ENCODE measurements at places on chromosomes 1 and 21.
A peak's percentile ranks its signal among the peaks of the same experiment; 100 is the strongest.

DNA sequence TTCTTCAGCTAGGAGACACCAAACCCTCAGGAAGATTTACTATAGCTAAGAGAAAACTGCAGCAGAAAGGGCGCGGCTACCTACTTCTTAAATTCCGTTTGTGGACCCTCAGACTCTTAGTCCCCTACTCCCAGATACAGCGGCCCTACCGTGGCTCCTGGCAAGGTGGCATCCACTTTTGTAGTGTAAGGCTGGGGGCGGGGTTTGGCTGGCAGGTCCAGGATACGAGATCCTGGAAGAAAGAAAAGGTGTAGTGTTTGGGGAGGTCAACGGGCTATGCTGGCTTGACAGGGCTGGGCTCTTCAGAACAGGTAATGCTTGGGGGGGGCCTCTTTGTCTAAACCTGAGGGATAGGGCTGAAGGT is 280 bp downstream of the CREB3L4 start:
- DNase-seq, result no peak

DNA sequence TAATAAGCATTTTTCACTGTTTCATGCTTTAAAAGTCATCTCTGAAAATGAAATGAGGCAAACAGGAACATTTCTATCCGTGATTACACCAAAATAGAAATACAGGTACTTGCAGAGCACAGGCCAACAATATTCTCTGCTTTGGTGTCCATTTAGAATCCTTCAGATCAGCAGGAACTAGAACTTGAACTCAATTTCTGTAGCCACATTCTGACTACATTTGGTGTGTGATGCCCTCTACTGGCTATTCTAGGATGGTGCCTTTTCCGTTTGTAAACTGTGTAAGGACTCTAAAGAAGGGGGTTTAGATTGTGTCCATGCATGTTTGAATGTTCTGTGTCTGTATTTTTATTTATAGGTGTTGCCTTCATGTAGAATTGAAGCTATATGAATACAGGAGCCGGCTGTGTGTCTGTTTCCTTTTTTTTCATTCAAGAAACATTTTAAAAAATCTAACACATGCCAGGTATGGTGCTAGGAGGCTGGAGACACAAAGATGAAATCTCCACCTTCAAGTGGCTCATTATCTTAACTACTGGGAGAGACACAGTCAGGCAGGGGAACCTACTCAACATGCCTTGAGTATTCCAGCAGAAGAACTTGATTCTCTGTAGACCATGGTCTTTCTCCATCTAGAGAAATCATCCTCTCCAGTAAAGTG is 7.6 kb upstream of the ZNF326 start:
- DNase-seq, result peak; percentile 31

DNA sequence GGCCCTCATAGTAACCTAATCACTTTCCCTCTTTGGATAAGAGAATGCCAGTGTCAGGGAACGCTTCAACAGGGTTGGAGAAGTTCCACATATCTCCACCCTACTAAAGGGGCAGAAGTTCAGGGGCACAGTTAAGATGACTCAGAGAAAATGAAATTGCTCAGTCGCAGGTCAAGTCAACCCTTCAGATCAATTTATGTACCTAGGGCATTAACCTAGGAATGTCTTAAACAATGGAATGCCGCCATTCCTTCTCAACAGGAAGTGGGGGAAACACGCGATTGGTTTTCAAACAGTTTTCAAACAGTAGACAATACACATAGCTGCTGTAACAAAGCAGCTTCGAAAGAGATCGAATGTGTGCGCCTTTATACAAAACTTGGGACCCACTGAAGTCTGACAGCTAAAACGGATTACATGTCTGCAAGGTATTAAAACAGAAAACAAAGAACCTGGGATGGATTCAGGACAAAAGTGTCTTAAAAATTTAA is 897 bp downstream of the SLC25A24 start:
- DNase-seq, result no peak

- no peak for DNase-seq
These were observed 46.3 kb upstream of the IRF2BP2 start for GRCh38 chr1:234656070-234656895.

DNA sequence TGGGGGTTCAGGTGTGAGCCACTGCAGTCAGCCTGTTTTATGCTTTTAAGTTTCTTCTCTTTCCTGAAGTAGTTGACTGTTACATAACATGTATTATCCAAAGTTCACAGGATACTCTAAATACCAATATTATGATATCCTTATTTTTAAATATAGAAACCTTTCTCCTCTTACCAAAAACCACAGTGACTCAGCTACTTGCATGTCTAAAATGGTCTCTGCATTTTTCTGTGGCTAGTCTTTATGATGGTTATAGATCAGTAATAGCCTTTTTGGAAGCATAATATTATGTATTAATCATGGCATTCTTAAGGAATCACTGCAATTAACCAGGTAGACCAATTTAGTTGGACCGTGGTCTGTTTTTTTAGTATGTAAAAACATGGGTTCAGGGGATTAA is 210.8 kb upstream of the CACYBP start:
- DNase-seq, result no peak

- DNase-seq, result no peak
These were observed 648.3 kb downstream of the KIF26B start for GRCh38 chr1:245802941-245803665.

DNA sequence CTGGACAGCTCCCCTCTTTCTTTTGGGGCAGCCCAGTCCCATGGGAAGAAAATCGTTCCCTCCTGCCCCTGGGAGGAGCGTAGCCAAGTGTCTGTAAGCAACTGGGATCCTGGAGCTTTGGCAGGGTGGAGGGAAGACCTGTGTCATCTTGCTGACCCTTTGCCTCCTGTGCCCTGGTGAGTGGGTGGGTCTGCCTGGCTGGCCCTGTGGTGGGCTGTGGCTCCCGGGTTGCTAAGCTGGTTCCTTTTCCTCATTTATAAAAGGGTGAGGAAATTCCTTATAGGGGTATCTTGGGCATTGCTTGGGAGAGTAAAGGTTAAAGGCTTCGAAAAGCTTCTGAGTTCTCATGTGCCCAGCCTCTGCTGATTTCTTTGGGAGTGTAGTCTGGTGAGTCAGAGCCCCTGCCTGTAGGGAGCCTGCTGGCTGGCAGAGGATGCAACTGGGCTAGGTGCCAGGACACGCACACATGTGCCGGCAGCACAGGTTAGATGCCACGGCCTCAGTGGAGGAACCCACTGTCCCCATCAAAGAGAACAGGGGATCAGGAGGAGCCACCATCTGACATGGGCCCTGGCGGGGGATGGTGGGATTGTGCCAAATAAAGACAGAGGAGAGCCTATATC is 85.2 kb downstream of the ARHGEF10L start:
- no peak for DNase-seq

DNA sequence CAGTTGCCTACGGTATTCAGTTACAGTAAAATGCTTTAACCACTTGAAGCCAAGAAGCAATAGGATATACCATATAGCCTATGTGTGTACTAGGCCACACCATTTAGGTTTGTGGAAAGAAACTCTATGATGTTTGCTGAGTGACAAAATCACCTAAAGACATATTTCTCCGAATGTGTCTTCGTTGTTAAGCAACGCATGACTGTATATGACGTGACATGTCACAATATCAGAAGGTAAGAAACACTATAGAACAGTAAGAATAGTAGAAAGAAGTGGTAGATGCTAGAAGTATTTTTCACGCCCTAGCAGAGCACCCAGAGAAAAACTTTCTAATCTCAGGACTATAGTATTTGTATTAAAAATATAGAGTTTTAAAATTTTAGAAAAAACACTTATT is 1188.2 kb upstream of the B3GALT2 start:
- no peak for DNase-seq

GRCh38 chr1:93440272-93440671 is 7.6 kb upstream of the FNBP1L start:
- DNase-seq, result no peak

- no peak for DNase-seq
These were observed 34.5 kb upstream of the RALGPS2 start for GRCh38 chr1:178690496-178690895.

- DNase-seq, result no peak
These were observed 7.9 kb upstream of the NBPF1 start for GRCh38 chr1:16621300-16621658.

GRCh38 chr1:204806943-204807687 is 63.5 kb upstream of the NFASC start:
- peak; percentile 64 for DNase-seq

GRCh38 chr1:234586304-234586703 is 23.7 kb downstream of the IRF2BP2 start:
- no peak for DNase-seq

DNA sequence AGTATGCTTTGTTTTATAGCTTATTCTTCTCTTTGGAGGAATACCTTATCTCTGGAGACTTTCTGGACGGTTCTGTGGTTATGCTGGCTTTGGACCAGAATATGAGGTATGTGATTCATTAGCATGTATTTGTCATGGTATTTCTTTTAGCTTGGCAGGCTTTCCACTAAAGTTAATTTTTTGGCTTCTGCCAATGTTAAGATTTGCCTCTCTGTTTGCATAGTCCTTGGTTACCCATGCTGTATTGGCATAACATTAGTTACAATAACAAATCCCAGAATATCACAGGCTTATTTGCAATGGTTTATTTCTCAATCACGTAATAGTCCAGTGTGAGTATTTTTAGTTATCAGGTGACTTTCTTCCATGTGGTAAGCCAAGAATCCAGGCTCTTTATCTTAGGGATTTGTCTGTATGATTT is 9.7 kb downstream of the ZMPSTE24 start:
- DNase-seq, result no peak
